ENCODE measurements at places on chromosomes 1 and 21.

DNA sequence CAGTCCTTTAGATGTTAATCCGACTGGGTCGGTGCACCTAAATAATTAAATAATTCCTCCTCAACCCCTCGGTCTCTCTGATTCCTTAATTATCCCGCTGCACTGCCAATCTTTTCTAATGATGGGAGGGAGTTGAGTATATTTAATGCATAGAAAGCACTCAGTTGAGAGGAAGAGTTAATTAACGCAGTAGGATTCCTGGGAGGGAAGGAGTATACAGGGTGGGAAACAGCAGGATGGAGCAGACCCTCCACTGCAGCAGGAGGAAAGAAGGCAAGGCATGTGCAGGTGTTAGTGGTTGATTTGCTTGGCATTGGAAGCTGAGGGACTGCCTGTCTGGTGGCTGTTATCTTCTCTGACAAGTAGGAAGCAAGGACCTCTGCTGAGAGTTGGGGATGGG, 9.9 kb upstream of the REN start:
- no peak for DNase-seq

- DNase-seq: no peak
These were observed 1177.6 kb downstream of the PLA2G4A start for GRCh38 chr1:188006354-188006753.

GRCh38 chr1:212951126-212951946, 995 bp downstream of the VASH2 start:
- DNase-seq: no peak

- no peak for DNase-seq
These were observed 2.0 kb upstream of the OR2AK2 start for GRCh38 chr1:247962911-247963588.

- no peak for DNase-seq
These were observed 62.7 kb downstream of the CD34 start for GRCh38 chr1:207848234-207848633.

DNA sequence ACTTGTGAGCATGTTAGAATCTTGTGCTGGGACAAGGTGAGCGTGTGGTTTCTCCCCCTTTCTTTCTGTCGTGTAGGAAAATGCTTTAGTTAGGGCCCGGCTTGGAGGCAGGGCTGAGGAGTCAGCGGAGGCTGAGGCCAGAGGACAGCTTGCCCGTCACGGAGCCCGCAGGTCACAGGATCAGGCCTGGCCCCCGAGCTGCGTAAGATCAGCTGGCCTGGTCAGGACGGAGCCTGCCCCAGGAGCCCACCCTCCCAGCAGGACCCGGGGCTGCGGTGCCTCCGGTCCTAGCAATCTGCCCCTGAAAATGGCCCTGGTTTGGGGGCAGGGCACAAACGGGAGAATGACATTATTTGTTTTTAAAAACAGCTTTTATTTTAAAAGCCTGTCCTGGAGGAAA, 52.0 kb downstream of the PRDM16 start:
- no peak for DNase-seq

DNA sequence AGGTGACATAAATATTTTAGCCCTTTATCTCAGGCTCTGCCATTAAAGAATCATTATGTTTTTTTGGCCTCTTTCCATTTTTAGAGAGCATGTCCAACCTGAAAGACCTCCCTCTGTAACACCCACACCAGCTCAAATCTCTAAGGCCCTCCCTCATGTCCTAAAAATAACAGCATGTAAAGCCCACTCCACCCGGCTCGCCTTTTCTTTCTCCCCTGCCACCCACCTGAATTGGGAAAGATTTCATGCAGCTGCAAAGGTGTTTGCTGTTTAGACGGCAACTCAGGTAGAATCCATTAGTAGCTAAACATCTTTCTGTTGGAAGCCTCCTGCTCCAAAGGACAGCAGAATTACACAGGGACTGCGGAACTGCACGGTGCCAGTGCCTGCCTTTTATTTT, 79.9 kb downstream of the DMRTA2 start:
- DNase-seq: no peak

- no peak for DNase-seq
These were observed 125.5 kb upstream of the PLXNA2 start for GRCh38 chr1:208369658-208370057.

DNA sequence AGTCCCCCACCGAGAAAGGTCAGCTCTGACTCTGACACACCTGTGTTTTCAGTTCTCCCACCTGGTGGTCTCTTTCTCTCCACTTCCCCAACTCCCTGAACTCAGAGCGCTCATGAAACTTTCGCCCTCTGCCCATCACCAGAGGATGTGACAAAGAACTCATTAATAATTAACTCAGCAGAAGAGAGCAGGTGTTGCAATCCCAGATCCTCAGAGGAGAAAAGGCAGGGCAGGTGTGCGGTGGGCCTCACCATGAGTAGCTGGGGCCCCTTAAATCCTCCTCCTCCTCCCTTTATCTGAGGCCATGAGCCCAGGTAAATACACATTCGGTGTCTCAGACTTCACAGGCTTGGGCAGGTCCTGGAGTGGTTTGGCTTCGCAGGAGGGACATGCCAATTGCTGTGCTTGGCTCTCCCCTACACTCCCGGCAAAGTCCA, 1.7 kb upstream of the LAMB3 start:
- no peak for DNase-seq

DNA sequence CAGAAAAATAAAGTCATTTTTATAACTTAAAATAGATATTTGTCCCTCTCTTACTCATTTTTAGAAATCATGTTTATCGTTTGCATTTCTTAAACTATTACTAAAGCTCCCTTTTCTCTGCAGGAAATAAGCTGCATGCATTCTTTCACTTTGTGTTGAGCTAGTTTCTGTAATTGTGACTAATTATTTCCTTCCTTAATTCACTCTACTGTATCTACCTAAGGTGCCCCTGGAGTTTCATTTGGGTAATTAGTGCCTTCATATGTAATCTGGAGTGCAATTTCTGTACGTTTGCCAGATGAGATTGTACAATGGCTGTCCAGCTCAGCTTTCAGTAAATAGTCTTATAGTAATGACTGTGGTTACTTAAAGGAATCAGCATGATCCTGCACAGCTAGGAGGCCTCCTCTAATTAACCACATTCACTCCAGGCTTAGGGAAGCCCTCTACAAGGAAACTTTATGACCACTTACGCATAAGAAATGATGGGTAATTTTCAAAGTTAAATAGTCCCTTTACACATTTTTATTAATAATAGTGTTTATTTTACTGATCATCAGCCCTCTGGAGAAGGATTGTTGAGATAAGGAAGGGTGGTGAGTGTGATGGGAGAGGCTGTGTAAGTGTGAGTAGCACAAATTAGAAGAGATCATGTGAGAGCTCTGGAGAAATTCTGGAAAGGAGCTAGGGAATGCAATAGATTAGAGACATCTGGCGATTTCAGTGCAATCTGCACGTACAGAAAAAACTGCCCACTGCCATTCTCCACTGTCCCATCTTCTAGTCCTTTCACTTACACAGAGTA, 86.8 kb downstream of the LRRC8C start:
- no peak for DNase-seq

DNA sequence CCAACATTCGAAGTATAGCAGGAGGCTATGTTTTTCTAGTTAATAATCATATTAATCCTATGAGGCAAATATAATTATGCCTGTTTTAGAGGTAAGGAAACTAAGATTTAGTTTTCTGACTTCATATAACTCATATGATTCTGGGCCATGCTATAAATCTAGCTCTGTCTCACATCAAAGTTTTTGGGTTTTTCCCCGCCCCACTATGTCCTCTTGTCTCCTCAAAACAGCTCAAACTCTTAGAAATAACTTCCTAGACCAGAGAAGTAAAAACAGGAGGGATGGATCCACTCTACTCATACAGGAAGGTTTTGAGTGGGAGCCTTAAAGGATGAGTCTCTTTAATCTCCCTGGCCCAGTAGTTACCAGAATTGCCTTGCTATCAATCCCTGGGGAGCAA, 256.4 kb upstream of the FGGY start:
- no peak for DNase-seq

GRCh38 chr1:28971980-28972771, 57.8 kb downstream of the EPB41 start:
- no peak for DNase-seq

DNA sequence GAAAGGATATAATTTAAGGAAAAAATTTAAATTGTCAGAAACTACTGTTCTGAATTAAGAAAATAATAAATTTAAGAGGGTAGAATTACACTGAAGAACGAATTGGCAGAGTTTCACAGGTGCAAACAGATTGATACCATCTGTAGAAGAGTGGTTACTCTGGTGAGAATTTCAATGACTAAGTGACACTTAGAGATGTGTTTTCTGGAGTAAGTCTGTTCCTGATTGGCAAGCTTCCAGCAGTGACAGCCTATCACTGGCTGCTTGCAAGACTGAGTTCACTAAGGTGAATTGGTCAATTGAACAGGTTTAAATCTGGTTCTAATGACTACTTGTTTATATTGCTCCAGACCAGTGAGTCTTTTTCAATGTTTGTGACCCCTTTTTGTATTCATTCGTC, 838.2 kb upstream of the RGS18 start:
- DNase-seq: no peak

DNA sequence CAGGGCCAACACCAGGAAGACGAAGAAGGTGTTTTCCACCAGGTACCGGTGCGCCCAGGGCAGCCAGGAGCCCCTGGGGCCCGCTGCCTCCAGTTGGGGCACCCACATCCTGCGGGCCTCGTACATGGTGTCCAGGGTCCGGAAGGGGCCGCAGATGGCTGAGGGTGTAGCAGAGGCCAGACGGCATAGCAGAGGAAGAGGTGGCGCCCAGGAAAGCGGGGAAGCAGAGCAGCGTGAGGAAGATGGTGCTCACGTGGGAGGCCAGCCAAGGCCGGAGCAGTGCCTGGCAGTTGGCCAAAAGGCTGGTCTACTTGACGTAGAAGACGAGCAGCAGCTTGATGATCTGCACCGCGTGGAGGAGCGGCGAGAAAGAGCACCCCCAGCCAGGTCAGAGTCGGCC, 40.4 kb downstream of the ZNF691 start:
- DNase-seq: no peak

- no peak for DNase-seq
These were observed 16.4 kb downstream of the LDLRAD1 start for GRCh38 chr1:54001591-54001990.

- no peak for DNase-seq
These were observed 107.6 kb downstream of the NAV1 start for GRCh38 chr1:201646411-201647022.

GRCh38 chr1:208234721-208235120, 9.5 kb downstream of the PLXNA2 start:
- no peak for DNase-seq

- no peak for DNase-seq
These were observed 58.1 kb downstream of the KIAA0040 start for GRCh38 chr1:175134500-175134899.

DNA sequence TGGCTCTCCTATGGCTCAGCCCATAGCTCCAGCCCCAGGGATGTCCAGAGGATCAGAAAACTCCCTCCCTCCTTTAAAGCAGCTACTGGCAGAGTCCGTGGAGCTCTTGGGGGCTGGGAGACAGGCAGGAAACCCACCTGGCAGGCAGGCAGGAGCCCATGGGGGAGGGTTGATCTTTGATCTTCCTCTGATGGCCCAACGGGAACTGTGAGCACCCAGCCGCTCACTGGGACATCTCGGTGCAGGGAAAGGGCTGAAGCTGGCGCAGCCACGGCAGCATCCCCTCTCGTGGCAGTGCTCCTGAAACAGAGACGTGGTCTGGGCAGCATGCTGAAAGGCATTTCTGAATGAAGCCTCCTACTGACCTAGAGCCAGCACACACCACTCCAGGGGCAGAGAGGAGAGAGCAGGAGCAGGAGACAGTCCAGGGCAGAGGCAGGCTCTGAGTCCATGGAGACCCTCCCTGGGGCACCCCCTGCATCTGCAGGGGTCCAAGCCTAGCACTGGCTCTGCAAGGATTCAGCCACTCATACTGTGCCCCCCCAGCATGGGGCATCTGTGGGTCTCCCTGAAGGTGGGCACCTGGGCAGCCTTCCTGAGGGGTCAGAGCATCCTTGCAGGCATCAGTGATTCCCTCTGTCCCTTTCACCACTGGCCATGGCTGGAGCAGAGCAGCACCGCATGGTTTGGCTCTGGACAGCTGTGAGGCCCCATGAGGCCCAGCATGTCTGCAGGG, 4.9 kb upstream of the SLX9 start:
- no peak for DNase-seq

- DNase-seq: no peak
These were observed 643.0 kb downstream of the KIF26B start for GRCh38 chr1:245797592-245798348.

- no peak for DNase-seq
These were observed 148.1 kb downstream of the RGS7 start for GRCh38 chr1:241208910-241209379.

DNA sequence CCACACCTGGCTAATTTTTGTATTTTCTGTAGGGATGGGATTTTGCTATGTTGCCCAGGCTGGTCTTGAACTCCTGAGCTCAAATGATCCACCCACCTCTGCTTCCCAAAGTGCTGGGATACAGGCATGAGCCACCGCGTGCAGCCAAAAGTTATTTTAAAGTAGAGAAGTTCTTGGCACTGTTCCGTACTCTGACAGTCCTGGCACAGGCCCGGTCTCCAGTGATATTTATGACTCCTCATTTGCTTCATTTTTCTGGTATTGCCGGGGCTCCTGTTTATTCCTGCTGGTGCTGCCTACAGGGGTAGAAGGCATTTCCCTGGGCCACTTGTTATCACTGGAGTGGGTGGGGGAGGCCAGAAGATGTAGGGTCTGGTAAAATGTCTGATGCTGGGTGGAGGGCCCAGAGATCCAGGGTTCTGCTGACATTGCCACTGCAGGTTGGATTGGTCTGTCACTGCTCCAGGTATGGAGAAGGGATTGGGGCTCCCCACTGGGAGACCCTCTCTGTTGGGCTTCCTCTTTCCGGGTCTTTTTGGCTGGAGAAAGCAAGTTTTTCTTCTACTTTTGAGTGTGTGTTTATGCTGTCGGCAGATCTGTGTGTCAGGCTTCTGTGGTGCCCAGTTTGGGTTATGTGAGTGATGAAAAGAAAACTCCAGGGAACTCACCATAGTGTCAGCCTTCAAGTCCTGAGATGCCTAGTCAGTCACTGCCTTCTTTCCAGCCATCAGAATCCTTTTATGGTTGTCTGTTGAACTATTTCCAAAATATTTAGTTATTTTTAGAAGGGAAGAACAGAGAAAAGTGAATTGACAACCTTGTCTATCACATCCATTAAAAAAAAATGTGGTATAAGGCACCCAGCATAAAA, 4.5 kb downstream of the MROH7 start:
- no peak for DNase-seq

- DNase-seq: no peak
These were observed 28.8 kb downstream of the KRTAP21-3 start for GRCh38 chr21:30689822-30690221.

GRCh38 chr1:235295902-235296350, 32.1 kb downstream of the ARID4B start:
- DNase-seq: no peak

- DNase-seq: no peak
These were observed 272.2 kb downstream of the TNR start for GRCh38 chr1:175471039-175471800.

DNA sequence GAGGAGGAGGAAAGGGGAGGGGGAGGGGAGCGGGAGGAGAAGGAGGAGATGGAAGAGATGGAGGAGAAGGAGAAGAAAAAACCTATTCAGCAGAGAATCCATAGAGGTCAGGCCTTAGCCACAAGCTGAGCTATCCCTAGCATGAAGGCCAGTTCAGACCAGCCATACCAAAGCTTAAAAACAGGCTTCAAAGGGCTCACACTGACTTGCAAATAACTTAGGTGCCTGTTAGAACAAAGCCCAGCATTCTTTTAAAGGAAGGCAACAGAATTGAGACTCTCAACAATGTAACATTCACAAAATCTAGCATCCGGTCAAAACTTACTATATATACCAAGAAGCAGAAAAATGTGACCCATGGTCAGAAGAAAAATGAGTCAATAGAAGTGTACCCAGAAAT, 43.6 kb upstream of the IFFO2 start:
- no peak for DNase-seq

- no peak for DNase-seq
These were observed 936 bp upstream of the UBXN11 start for GRCh38 chr1:26307363-26307781.

Data from stimulated activated CD4-positive, alpha-beta T cell treated with anti-CD3 and anti-CD28 coated beads, Interleukin-1b, Interleukin-23, amount 100 ng/mL, for 1 hour (primary cell).